ENCODE measurements at places on chromosomes 2 and 18.

GRCh38 chr2:112727276-112728028 is 6.6 kb downstream of the NT5DC4 start:
- DNase-seq: no peak

GRCh38 chr2:158753641-158754611 is 41.2 kb upstream of the DAPL1 start:
- no peak for DNase-seq

- no peak for DNase-seq
These were observed 359.9 kb downstream of the OSR1 start for GRCh38 chr2:18998491-18998890.

DNA sequence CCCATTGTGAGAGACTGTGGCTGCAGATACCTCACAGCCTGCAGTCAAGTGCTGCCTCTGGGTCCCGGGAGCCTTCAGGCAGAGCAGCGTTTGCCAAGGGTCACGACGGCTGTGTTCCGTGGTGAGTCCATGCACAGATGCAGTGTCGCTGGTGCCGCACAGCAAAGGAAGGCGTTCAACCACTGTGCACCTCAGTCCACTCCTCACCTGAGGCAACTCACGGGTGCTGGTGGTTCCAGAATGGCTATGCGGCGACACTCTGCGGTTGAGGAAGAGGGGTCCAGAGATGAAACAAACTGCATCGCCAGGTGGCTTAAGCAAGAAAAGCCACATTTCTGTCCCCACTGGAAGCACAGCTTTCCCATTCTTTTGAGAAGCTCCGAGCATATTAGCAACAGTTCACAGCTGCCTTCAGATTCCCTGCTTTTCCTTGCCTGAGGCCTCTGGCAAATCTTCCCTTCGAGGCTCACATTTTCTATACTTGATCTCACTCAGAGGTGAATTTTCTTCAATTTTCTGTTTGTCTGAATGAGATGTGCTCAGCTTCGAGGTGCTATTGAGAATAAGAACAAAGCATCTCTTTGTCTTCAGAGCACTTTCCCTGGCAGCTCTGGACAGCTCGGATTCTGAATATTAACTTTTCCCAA is 208.8 kb upstream of the TWIST2 start:
- no peak for DNase-seq

DNA sequence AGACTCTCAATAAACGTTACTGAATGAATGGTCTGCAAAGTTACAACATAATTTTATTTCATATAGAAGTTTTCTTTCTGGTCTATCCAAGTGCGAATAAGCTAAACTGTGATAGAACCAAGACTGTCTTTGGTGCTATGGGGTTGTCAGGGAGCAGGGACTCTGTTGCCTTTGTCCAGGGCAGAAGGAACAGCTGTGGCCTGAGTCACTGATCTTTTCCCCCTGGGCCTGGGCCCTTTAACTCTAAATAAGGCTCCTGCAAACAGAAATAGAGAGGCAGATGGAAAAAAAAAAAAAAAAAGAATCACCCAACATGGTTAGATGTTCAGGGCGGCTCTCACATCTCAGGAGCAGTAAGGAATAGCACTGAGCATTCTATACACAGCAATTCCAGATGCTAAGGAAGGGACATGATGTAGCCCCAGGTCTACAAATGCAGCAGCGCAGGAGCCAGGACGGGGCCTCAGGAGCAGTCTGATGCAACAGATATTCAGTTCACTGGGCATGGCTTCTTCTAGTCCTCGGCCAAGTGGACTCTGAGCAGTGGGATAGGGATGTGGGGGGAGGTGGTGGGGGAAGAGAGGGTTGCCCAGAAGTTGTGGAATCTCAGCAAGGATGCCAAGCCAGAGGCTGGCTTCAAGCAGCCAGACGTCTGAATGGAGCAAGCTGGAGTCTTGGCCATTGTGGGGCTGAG is 247.1 kb upstream of the SIX2 start:
- DNase-seq: no peak

DNA sequence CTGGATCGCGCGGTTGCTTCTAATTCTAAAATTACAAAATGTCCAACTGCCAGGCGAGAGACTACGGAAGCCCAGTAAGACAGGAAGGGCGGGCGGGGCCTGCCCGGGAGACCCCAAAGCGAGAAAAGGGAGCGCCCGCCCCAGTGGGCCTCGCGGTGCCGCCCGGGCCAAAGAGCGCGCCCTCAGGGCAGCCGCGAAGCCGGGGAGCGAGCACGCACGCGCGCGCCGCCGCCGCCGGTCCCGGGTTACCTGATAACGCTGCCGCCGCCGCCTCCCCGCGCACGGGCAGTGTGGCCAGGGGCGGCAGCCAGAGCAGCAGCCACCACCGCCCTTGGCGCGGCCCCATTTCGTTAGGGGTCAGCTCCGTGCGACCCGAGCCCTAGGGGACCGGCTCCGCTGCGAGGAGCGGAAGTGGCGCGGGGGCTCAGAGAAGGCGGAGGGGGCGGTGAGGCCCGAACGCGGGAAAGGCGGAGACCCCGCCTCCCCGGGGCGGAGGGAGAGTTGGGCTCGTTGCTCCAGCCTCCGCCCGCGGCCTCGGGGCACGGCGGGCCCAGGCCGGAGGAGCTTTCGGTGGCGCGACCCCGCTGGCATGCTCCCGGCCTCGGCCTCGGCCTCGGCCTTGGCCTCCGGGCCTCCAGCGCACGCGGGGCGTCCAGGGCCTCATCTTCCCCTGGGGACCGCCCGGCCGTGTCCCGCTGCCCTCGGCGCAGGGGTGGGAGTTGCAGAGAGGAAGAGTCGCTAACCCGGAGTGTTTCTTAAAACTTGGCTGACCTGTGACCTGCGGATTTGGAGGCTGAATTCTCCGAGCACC is at the start of gene NEMP2:
NEMP2 (minus strand) TSS at position 413 of the 811 bp plus-strand sequence; CDS start at position 346, 67 bp downstream.
- peak; percentile 83 for DNase-seq

- no peak for DNase-seq
These were observed 73.1 kb upstream of the RBMS1 start for GRCh38 chr2:160566717-160567116.

GRCh38 chr2:182761903-182762302 is 45.8 kb downstream of the DNAJC10 start:
- no peak for DNase-seq

- no peak for DNase-seq
These were observed 144.3 kb downstream of the BCL2 start for GRCh38 chr18:63175264-63175663.

GRCh38 chr2:192957425-192957824 is 762.7 kb upstream of the TMEFF2 start:
- no peak for DNase-seq

- no peak for DNase-seq
These were observed 113.9 kb downstream of the COPS8 start for GRCh38 chr2:237199577-237199976.

DNA sequence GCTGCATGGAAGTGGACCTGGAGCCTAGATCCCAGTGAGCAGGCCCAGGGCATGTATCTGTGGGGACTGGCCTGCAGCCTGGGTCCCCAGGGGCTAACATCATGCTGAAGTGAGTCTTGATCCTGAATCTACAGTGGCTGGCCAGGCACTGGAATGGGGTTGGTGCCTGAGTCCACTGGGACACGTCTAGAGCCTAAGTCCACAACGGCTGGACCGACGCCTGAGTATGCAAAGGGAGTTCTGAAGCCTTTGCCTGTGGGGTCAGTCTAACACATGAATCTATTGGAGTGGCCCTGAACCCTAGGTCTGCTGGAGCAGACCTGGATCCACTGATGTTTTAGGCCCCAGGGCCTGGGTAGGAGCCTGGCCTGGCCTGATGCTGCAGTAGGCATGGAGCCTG is 665.5 kb downstream of the DCDC2C start:
- DNase-seq: no peak

GRCh38 chr18:79458131-79458838 is 62.6 kb downstream of the NFATC1 start:
- DNase-seq: no peak

DNA sequence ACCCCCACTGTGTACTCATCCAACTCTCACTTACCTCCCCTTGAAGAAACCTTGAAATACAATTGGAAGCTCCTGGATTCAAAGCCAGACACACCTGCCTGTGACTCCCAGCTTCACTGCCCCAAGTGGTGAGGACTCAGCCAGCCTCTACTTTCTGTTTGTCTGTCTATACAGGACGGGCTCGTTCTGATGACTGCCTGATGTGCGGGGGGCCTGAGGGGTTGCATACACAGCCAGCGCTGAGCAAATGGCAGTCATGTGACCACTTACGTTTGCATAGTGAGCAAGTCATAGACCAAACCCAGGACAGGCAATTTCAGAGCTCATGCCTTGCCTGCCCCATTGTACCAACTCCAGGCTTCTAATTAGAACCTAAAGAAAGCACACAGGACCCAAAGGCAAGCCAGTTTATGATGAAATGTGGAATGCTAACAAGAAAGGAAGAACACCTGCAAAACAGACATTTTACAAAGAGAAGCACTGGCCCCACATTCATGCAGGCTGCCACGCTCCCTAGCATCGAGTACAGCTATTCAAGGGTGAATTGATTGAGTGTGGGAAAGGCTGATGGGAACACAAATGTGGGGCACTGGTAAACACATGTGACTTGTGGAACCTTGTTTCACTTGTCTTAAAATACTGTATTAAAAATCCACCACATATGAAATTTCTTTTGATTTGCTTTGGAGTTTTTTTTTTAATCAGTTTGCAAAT is 137.8 kb downstream of the LNPK start:
- DNase-seq: no peak

GRCh38 chr2:86703704-86704361 is 16.3 kb upstream of the RMND5A start:
- DNase-seq: no peak

DNA sequence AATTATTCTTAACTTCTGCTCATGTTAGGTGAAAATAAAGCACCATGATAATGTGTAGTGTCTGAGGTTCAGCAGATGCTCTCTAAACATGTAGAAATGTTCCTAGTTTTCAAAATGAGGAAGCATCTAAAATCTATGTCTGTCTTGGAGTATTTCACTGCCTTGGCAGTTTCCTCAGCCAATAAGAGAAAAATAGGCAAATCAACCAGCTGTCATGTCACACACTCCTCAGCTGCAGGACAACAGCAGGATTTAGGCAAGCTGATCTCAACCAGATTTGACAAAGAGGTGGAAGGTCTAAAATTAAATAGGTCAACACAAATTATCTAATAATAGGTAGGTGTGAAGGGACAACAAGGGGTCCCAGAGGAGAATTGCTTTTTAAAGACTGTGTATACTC is 164.1 kb upstream of the BOD1L2 start:
- DNase-seq: no peak

- no peak for DNase-seq
These were observed 91.7 kb upstream of the HNMT start for GRCh38 chr2:137872577-137872976.

- no peak for DNase-seq
These were observed 315.5 kb downstream of the CELF4 start for GRCh38 chr18:37249895-37250618.

GRCh38 chr18:49976795-49977560 is 163.6 kb upstream of the ACAA2 start:
- DNase-seq: no peak

DNA sequence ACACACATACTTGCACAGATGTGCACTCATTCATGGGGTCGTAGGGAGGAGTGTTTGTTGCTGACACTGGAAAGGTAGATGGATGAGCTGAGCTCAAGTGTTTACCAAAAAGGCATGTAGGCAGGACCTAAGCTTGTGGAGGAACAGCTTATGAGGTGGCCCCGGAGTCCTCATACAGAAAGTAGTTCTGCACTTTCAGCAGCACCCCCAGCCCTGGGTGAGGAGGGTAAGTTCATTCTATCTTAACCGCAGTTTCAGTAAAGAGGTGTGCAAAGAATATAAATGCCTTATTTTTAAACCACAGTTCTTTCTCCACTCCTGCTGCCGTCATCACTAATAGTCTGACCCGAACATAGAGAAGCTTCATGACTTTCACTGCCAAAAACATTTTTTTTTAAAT is 31.7 kb upstream of the RNF152 start:
- DNase-seq: no peak

GRCh38 chr18:58348951-58349350 is 279.9 kb downstream of the ALPK2 start:
- DNase-seq: no peak

GRCh38 chr2:238040918-238041317 is 19.9 kb upstream of the SCLY start:
- no peak for DNase-seq

DNA sequence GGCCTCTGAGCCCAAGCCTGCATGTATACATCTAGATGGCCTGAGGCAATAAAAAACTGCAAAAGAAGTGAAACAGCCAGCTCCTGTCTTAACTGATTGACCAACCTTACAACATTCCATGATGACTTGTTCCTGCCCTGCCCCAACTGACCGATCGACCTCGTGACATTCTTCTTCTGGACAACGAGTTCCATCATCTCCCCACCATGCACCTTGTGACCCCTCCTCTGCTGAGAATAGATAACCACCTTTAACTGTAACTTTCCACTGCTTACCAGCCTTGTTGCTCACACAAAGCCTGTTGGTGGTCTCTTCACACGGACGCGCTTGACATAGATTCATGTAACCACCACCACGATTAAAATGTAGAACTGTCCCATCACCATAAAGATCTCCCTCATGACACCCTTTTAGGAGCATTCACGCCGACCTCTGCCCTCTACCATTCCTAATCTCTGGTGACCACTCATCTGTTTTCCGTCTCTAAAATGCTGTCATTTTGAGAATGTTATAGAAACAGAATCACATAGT is 120.1 kb upstream of the REV1 start:
- DNase-seq: no peak

DNA sequence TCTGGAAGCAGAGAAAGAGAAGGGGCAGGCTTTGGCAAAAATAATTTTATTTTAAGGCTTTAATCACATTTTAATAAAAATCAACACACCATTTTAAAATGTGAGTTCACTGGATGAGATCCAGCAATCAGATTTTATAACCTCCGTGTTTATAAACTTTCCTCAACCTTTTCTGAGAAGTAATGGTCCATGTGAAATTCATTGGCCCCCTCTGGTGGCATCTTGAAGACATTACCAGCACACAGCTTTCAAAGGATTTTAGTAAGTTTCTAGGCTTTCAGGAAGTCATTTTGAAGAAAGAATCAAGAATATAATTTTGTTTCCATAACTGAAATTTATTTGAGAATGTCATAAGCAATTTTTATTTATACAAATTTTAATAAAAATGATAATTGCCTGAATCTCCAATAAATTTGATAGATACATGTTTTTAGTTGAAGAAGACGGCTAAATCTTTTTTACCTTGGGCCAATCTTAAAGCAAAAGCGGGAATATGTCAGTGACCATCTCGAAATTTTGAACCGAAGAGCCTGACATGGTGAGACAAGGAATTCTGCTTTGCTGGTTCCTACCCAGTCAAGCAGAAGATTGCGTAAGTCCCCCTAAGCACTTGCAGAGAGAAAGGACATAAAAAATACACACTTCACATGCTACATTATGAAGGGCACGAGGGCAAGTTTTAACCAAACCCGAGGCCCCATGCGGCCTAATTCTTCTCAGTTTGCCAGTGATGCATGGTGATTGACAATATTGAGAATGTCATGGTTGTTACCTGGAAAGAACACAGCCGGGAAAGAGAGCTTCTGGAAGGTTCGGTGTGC is 128.4 kb upstream of the CBLN2 start:
- DNase-seq: no peak

DNA sequence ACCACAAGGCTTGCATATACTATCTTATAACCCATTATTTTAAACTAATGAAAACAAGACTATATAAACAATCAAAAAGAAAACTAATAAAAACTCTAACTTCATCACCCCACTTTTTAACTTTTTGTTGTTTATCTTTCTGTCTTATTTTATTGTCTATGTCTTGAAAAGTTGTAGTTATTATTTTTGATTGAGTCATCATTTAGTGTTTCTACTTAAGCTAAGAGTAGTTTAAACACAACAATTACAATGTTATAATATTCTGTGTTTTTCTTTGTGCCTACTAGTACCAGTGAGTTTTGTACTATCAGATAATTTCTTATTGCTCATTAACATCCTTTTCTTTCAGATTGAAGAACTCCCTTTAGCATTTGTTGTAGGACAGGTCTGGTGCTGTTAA is 318.7 kb upstream of the ATP5MC3 start:
- no peak for DNase-seq

- no peak for DNase-seq
These were observed 35.3 kb downstream of the KCNF1 start for GRCh38 chr2:10947005-10947440.
